Neural crest cell (in vitro differentiated cells): ENCODE measurements at places on chromosomes 13 and 19. TPM values are rescaled to one million over a fixed set of nuclear protein-coding genes. Genes with fewer than 3 reads are reported as not detected.

- no peak for DNase-seq
Observed at GRCh38 chr13:74129500-74130191, 4.6 kb downstream of the KLF12 start.

DACT3 gene
- total RNA-seq: 6.5 and 7.4 TPM in 2 replicates

GRCh38 chr19:14189415-14189814 is 16.6 kb downstream of the ADGRL1 start:
- DNase-seq: no peak

- DNase-seq: no peak
Observed at GRCh38 chr19:44747739-44748425, 626 bp upstream of the BCL3 start.

GRCh38 chr13:113918580-113918979 is 54.7 kb upstream of the GAS6 start:
- no peak for DNase-seq

LSM7 gene
- 191 and 198 TPM in 2 replicates for total RNA-seq
